ENCODE measurements at places on chromosomes 3 and 15.

- peak; percentile 18 for DNase-seq
Observed at GRCh38 chr3:184354121-184354728, 7.2 kb downstream of the CLCN2 start.

- DNase-seq, result no peak
Observed at GRCh38 chr3:32104492-32104891, 1.9 kb upstream of the GPD1L start.

- DNase-seq, result no peak
Observed at GRCh38 chr15:65914386-65914785, 45.1 kb downstream of the RAB11A start.

GRCh38 chr3:4633078-4634004 lies 140.2 kb downstream of the ITPR1 start:
- no peak for DNase-seq

DNA sequence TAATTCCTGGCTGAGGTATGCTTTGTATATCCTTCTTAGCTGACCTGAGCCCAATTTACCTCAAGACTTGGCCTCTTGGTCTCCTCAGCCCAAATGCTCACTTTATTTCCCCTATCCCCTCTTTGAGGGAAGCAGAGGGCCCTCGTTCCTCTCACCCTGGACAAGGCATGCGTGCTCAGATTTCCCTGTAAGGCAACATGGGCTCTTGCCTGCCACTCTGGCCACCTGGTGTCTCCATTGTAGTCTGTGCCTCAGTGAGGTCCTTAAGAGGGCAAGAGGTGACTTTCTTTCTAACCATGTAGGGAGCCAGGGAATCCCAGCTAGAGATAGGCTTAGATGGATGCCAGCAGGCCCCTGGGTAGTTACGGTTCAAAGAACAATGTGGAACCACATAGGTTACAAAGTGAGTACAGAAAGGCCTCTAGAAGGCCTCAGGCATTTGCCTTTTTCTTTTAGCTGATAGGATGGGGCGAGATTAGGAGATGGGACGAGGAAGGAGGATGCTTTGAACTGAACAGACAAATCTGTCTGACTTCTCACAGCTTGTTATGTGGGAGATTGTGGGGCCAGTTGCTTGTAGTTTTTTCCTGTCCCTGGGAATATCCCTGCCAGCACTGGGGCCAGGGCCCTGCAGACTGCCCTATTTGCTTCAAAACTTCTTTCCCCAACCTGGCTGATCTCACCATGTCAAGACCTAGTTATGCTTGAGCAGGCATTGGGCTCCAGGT lies 1.1 kb upstream of the INTS14 start:
- no peak for DNase-seq

DNA sequence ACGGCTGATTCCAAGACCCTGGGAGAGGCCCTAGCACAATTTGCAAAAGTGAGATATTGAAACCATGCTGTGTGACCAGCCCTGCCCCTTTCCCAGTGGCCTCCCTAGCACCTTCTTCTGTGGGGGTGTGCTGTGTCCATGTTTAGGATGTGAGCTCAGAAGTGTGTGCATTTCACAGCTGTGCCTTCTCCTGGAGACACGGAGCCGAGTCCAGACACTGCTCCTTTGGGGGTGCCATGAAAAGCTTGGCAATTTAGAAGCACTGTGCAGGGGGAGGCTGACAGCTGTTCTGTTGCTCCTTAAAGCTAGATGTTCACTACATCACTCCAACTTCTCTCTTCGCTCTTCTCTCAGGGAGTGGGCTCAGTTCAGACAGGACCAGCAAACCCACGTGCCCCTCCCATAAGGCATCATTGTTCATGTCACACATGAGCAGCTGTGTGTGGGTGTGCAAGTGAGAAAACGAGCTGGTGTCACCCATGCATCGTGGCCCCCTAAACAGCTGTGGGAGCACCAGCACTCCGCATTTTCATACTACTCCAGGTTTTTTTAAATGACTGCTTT lies 492.6 kb downstream of the GABRG3 start:
- no peak for DNase-seq

DNA sequence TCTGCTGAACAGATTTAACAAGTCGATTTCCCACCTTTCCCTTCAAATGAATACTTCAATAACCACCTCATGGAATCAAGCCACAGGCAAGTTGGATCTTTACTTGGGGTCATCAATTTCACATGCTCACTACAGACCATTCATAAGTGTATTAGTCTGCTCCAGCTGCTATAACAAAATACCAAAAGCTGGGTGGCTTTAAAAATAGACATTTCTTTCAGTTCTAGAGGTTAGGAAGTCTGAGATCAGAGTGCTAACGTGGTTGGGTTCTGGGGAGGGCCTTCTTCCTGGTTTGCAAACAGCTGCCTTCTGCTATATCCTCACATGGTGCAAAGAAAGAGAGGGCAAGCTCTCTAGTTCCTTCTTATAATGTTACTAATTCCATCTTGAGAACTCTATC lies 5.1 kb downstream of the GPR176 start:
- no peak for DNase-seq

DNA sequence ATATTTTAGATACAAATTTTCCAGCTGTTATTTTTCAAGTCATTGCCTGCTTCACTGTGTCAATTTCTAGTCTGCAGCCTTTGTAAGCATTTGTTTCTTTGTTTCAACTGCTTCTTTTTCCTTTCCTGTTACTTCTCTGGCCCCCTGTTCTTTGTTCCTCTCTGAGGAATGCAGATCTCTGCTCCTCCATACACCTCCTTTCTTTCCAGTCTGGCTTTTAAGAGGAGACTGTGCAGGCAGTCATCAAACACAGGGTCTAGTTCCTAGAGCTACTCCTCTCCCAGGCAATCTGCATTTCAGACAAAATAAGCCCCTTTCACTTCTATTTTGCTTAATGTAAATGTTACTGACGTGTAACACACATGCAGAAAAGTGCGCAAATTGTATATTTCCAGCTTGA lies 502.9 kb downstream of the PDCD6IP start:
- DNase-seq, result no peak

- peak; percentile 20 for DNase-seq
Observed at GRCh38 chr15:89335298-89336041, 846 bp upstream of the POLG start.

GRCh38 chr3:53730576-53730975 lies 115.6 kb downstream of the CHDH start:
- no peak for DNase-seq

GRCh38 chr15:95498961-95499360 lies 831.5 kb upstream of the NR2F2 start:
- DNase-seq, result no peak

DNA sequence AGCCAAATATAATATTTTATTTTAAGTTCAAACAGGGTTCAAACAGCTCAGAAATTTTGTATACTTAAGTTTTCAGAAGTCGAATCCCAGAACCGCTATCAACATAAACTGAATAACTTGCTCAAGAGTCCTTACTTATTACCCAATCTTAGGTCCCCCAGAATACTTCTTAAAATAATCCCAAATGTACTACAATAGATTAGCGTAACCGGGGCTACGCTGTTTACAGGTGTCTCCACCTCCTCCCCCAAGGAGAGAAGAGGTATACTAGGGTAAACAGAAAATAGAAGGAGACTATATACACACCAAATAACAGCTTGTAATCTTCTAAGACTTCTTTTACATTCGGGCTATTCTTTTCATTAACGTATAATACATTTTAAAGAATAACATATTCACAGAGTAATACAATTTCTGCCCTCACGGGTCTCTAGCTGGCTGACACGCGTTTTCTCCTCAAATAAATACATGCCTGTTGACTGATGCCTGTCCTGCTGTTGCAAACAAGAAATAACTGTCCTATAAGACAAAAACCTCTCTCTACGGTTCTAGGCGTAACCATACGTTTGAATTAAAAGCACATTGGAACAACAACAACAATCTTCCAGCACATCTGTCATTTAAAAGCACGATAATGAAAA lies 1.3 kb downstream of the DENND4A start:
- DNase-seq, result no peak

- DNase-seq, result no peak
Observed at GRCh38 chr3:179091113-179091512, 19.5 kb upstream of the ZMAT3 start.

DNA sequence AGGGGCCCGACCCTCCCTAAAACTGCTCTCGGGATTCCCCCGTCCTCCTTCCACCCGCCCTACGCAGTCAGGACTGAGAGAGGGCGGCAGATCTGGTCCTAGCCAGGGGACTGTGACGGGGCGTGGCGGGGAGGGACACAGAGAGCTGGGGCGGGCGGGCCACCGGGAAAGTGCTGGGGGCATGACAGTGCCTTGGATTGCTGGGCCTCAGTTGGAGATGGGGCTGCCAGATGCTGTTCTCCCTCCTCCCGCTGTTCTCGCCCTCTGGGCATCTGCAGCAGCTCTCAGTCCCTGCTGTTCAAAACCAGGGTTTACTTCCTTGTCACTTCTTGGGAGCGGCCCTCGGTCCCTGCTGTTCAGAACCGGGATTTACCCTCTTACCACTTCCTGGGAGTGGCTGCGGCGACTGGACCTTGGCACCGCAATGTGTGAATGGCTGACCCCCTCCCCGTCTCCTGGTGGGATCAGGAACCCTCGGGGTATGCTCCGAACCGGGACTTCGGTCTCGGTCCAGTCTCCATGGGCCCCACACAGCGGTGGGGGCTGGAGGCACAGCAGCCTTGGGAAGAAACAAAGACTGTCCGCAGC lies 1.8 kb upstream of the RPP25 start:
- DNase-seq, result no peak

GRCh38 chr3:82259994-82260393 lies 498.5 kb upstream of the GBE1 start:
- no peak for DNase-seq

DNA sequence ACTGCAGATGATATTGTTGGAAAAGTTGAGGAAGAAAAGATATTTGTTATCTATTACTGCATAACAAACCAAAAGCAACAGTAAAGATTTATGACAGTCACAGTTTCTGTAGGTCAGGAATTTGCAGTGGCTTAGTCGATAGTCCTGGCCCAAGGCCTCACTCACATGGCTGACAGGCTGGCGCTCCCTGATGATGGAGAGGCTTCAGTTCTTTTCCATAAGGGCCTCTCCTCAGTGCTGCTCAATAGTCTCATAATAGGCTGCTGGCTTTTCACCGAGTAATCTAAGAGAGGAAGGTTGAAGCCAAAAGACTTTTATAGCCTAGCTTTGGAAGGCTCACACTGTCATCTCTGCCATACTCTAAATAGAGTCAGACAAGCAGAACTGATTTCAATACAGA lies 17.7 kb downstream of the IREB2 start:
- no peak for DNase-seq
